Peyer's patch (tissue), 4 donors: ENCODE measurements at places on chromosomes 4 and X. TPM values are rescaled to one million over a fixed set of nuclear protein-coding genes. Genes with fewer than 3 reads are reported as not detected.

DNA sequence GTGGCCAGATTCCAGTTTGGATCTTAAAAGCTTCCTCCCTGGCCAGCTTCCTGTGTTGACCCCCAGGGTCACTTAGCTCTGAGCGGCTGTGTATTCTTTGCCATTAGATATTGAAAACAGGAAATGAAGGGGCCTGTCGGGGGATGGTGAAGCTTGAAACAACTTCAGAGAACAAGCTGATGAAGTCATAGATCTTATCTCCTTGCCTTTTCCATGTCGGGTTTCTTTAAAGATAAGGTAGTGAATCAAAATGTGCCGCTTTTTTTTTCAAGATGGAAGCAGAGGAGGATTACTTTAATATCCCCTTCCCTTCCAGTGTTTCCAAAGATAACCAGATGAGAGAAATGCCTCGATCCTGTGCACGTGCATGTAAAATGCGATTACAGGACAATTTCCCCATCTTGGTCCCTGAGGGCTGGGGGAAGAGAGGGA, 508.5 kb downstream of the MID1IP1 start:
- peak; percentile 55 for DNase-seq

DNA sequence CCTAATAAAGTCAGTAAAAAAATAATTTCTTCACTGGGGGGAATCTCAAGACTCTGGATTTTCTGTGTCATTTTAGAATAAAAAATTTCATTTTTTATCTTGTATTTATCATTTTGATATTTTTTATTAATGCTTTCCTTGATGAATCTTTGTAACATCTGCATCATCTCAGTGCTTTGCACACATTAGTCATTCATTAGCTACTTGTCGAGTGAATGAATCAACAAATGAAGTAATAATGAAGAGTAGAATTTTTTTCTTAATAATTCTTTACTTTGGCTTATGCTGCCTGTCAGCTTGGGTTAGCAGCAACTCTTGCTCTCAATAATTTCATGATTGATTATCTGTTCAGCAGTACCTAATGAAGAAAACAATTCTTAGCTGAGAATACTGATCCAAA, 530.8 kb downstream of the GRXCR1 start:
- DNase-seq, result no peak

DNA sequence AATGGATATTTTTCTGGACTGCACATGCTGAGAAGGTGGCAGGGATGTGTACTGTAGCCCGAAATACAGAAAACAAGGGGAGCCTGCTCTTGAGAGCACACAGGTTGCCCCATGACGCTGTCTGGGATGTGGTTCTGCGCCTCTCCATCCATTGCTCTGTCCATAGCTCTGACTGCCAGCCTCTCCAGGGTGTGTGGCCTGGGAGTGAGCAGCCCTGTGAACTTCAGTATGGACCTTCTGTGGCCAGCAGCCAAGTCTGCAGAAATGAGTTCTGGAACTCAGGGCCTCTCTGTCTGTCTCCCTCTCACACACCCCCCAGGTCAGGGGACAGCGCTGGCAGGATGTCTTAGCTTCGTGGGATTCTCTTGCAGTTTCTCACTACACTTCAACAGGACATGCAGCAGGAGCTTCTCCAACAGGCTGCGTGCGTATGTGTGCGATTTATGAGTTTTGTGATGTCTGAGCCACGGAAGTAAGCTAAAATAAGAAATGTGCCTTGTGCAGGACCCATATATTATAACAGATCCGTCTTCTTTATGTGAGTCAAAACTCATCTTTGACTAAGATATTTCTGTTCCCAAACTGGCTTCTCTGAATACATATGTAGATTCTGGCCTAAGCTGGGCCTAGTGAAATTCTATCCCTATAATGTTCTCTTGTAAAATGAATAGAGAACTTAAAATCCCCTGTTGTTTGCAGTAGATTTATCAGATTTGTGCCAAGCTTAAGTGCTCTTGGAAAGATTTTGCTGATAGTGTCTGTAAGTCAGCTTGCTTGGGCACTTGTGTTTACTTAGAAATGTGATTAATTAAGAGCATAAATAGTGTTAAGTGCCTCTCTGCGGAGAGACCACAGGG, 40.0 kb downstream of the PROM1 start:
- no peak for DNase-seq

GRCh38 chr4:130233377-130234047, 1137.6 kb downstream of the C4orf33 start:
- DNase-seq, result no peak

Gene ZCCHC12
- not detected for total RNA-seq

Gene MAGEC2
- total RNA-seq, result not detected

Gene TASL
- total RNA-seq, result 1.9 TPM
